ENCODE measurements at places on chromosomes 2 and 18.

GRCh38 chr2:99944019-99944418 is 198.4 kb downstream of the AFF3 start:
- no peak for DNase-seq

DNA sequence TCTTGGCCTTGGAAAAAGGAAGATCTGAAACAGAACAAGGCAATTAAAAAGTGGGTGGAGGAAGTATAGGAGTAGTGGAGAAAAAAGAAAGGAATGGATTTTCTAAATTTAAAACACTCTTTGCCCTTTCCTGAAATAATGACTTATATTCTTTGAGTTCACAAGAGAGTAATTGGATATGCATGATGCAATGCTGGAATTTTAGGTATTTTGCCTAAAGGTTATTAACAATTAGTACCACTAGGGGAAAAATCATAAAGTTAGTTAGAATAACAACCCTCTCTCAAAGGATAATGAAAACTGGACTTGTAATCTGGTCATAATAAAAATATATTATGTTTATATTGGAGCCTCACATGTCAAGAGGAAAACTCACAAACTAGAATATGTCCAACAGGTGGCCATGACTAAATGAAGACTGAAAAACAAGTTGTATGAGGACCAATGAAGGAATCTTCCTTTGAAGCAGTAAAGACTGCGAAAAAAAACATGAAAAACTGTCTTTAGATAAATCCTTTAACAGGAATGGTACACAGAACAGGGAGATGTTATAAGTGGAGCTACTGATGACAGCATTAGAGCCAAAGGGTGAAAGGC is 281.8 kb downstream of the NCKAP5 start:
- no peak for DNase-seq

DNA sequence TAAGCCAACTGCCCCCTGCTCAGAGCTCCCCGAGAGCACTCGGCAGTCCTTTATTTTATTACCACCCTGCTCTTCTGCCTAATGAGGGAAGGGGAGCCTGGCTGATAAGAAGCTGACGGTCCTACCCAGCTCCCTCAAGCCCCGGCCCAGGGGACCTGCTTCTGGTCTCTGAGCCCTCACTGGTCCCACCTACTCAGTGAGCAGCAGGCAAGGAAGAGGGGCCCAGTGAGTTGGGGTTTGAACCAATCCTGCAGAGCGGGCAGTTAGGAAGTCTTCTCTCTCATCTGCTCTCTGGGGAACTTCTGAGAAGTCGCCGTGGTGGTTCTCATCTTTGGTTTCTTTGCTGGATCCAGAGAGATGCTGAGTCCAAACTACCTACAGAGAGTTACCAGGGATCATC is 218.9 kb downstream of the NDUFA10 start:
- DNase-seq: no peak

DNA sequence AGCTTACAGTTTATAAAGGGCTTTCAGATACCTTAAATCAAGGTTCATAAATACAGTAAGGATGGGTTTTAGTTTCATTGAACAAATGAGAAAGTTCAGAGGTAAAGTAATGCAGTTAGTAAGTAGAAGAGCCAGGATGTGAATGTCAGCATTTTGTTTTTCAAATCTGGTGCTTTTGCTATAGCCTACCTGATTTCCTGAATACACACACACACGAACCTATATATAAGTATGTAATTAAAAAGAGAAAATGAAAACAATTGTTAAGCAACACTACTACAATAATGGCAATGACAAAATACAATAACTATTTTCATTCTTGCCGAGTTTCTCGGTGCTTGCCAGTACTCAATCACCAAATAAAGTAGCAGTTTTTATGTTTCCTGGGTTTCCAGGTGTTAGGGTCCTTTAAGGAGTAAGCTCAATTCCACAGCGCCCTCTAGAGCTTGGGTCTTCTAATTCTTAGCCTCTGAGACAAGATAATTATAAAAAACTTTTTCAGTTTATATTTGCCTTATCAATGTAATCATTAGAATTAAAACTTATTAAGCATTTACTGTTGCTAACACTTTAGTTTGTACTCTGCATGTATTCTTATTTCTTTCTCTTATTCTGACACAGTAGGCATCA is 512.9 kb upstream of the ACVR2A start:
- DNase-seq: no peak

- DNase-seq: no peak
Observed at GRCh38 chr2:240986787-240987411, 11.5 kb upstream of the SNED1 start.

DNA sequence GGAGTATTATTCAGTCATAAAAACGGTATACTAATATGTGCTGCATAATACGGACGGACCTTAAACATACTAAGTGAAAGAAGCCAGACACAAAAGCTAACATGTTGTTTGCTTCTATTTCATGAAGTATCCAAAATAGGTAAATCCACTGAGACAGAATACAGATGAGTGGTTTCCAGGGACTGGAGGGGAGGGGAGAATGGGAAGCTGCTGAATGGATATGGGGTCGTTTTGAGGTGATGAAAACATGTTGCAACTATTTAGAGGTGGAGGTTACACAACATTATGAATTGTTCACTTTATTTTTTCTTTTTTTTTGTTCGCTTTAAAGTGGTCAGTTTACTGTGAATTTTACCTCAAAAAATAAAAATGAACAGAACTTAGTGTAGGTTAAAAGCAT is 52.9 kb downstream of the RAB10 start:
- no peak for DNase-seq

GRCh38 chr18:49561289-49562193 is at the start of gene LIPG:
Gene LIPG, plus strand, starts transcription at chr18:49562057. Its CDS starts 252 bp downstream, at chr18:49562309.
- no peak for DNase-seq

- no peak for DNase-seq
Observed at GRCh38 chr18:11669271-11669947, 19.7 kb upstream of the GNAL start.

- DNase-seq: no peak
Observed at GRCh38 chr2:120346667-120347358, 877 bp downstream of the INHBB start.

- DNase-seq: no peak
Observed at GRCh38 chr18:59657012-59657411, 40.2 kb downstream of the CCBE1 start.

- no peak for DNase-seq
Observed at GRCh38 chr18:9097349-9097748, 5.2 kb upstream of the NDUFV2 start.

DNA sequence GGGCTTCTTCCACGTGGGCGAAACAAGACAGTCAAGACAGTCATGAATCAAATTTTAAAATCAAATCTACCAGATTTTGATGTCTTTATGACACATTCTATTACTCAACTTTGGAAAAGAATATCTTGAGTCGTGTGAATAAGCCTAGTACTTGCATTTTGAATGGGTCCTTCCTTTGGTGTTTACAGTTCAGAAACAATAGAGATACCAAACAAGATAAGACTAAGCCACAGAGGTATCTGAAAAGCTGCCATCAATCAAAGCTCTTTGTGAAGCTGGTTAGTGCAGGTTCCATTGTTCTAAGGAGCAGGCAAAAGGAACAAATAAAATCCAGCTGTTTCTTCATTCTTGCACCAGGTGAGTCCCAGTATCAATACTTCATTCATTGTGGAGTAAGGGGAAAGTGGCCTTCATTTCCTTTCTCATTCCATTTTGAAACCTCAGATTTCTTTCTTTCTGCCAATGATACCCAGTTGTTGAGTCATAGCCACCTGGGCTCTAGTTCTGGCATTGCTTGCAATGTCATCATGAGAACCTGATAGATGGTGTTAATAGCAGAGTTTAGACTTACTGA is 151.7 kb upstream of the L3MBTL4 start:
- DNase-seq: no peak

DNA sequence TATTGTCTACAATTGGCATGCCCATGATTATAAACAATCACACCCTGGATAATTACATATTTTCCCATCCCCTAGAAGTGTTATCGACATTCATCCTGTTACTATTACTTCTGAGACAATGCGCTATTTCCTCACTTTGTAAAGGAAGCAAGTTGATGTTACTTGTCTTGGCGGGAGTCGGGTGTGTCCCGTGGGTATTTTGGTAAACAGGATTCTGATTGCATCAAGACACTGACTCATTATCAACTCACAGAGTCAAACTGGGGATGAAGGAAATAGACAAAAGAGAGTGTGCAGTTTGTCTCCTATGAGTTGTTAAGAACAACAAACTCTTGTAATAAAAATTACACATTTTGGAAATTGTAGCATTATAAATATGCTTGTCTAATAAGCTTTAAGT is 142.7 kb downstream of the GALR1 start:
- DNase-seq: no peak

- no peak for DNase-seq
Observed at GRCh38 chr2:43407935-43408334, 181.5 kb upstream of the ZFP36L2 start.

DNA sequence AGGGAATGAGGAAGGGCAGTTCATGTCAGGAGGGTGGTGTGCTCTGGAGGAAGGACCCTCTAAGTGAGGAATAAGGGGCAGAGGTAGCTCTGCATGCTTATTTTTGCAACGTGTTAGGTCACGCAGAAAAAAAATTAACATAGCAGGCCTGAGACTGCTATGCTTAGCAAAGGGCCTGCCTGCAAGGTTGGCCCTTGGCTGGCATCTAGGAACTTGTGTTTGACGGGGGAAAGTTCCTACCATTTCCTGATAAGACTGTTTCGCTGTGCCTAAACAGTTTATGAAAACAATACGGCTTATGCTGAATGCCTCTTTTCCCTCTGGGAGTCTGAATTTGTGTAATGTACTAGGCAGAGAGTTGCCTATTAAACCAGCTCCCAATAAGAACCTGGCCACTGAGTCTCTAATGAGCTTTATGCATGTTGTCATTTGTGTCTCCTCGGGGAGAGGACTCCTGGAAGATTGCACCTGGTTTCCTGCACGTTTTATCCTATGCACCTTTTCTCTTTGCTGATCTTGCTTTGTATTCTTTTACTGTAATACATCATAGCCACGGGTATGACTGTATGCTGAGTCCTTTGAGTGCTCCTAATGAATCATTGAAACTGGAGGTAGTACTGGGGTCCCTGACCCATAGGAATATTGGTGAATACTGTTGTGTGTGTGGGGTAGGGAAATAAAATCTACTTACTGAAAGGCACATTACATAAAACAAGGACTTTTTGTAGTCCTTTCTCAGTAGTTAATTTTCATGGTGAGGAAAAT is 169.0 kb downstream of the PRPF40A start:
- no peak for DNase-seq

DNA sequence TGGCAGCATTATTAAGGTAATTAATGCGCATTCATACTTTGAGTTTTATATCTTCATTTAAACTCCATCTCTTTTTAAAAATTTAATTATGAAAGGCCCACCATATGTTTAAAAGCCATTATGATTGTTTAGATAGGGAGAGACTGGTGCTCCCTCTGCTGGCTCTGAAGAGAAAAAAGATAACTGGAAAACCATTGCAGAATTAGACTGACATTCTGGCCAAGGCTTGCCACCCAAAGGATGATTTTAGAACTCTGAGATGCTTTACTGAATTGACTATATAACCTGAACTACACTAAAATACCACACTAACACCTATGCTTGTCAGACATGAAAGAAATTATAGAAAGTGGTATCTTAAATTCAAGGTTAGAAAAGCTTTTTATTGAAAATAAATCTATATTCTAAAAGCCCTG is 127.6 kb upstream of the SPOPL start:
- no peak for DNase-seq

DNA sequence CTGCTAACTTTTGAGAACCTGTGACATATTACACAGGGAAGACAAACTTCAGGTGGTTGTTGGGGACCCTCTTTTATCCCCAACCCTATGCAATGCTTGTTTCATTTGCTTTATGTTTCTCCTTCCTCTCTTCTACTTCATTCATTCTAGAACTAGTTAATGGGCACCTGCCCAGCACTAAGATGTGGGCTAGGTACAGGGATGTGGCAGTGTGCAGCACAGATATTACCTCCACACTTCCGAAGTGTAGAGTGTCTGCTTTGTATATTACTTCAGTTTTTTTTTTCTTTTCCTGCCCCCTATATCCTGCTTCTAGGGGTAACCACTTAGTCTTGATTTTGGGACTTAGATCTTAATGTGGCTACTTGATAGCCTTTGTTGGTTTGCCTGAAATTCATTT is 35.1 kb downstream of the CD28 start:
- DNase-seq: no peak

- no peak for DNase-seq
Observed at GRCh38 chr18:35549564-35549963, 32.0 kb upstream of the GALNT1 start.

DNA sequence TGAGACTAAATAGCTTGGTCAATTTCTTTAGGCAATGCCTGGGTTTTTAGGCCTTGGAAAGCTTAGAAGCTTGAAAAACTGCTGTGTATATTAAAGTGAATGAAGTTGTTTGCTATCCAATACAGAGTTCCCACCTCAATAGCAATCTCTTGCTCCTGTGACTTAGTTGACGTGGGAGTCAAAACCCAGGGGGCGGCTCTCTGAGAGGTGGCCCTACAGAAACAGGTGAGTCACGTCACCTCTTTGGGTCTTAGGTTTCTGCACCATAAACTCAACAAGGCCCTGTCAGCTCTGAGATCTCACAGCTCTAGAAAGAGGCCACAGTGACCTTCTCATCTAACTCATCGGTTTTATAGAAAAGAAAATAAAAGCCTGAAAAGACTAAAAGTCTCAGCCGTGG is 79.6 kb downstream of the ADD2 start:
- peak; percentile 19 for DNase-seq

- no peak for DNase-seq
Observed at GRCh38 chr2:2795438-2796091, 464.5 kb upstream of the MYT1L start.

- DNase-seq: no peak
Observed at GRCh38 chr2:217794133-217794986, 208.4 kb downstream of the TNS1 start.

DNA sequence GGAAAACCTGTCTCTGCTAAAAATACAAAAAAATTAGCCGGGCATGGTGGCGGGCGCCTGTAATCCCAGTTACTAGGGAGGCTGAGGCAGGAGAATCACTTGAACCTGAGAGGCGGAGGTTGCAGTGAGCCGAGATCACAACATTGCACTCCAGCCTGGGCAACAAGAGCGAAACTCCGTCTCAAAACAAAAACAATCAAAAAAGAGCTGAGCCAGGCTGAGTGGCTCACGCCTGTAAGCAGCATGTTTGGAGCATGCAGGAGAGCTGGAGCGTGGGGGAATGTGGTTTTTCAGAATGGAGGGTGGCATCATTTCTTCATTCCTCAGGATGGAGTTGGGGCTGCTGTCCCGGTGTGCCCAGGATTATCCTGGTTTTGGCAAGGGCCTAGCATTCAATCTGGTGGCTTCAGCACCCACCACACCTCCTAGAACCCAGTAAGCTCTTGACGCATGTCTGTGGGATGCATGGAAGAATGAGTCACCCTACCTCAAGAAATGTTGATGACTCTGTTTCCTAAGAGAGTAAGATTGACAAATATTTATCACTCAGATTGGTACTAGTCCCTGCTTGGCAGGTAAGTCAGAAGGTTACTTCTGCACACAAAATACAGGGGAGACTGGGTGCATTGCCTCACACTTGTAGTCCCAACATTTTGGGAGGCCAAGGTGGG is 90.2 kb upstream of the ODC1 start:
- no peak for DNase-seq

- no peak for DNase-seq
Observed at GRCh38 chr2:114113518-114113917, 223.6 kb downstream of the ACTR3 start.

GRCh38 chr2:206160807-206161179 is 1.1 kb downstream of the EEF1B2 start:
- DNase-seq: no peak

- no peak for DNase-seq
Observed at GRCh38 chr2:220315098-220315823, 687.8 kb downstream of the SLC4A3 start.

GRCh38 chr2:53535234-53535840 is 232.3 kb upstream of the CHAC2 start:
- DNase-seq: no peak

Data from caudate nucleus (tissue), 63 donors.